ENCODE measurements at places on chromosomes 4 and X.

DNA sequence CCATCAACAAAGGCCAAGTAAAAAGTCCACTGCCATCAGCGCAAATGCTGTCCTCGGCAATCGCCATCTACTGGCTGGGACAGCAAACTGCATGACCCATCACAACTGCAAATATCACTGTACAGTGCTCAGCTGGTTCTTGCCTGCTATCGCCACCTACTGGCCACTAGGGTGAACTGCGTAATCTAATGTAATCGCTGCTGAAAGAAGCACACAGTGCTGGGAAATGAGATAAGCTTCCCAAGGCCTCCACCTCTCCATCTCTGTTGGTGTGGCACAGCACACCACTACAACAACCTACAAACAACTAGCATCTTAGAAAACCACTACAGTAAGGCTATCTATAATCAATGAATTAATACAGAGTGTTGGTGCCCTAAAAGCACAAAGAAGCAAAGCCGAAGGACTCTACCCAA lies 298.3 kb downstream of the TEX13A start:
- H3K4me1 ChIP-seq = no peaks in the 10 kb centered on the region
- no peaks in the 10 kb centered on the region for H3K27me3 ChIP-seq
- no peak overlapping the region for H3K4me3 ChIP-seq
- peak; percentile 53 for DNase-seq
- H3K27ac ChIP-seq = no peak overlapping the region

GRCh38 chrX:53287493-53288138 lies 6.2 kb upstream of the IQSEC2 start:
- H3K27ac ChIP-seq = peak overlapping the region; percentile 73
- H3K4me1 ChIP-seq = peaks cover 21% of the 10 kb centered on the region
- H3K36me3 ChIP-seq = no peaks in the 10 kb centered on the region
- H3K27me3 ChIP-seq = peaks cover 3% of the 10 kb centered on the region
- H3K4me3 ChIP-seq = peak overlapping the region; percentile 66
- DNase-seq = peak; percentile 15

GRCh38 chr4:6763330-6763851 lies 19.1 kb upstream of the KIAA0232 start:
- no peak overlapping the region for H3K4me3 ChIP-seq
- peaks cover 19% of the 10 kb centered on the region for H3K4me1 ChIP-seq
- DNase-seq = no peak
- no peaks in the 10 kb centered on the region for H3K27me3 ChIP-seq
- H3K36me3 ChIP-seq = no peaks in the 10 kb centered on the region

DNA sequence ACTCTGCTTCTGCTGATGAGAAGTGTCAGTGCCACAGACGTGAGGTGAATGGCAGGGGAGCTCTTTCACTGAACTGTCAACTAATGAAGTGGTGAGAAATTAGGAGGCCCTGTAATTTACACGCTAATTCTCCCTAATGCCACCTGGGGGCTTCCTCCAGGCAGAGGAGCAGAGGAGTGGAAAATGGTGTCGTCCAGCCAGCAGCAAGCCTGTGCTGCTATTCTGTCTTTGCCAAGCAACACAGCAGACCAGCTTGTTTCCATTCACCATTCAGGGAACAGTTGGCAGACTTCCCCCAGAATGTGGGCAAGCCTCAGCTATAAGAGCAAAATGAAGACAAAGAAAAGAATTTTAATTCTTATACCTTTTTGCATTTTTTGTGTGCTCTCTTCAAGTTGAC lies 245.2 kb upstream of the TET2 start:
- H3K4me1 ChIP-seq = peaks cover 15% of the 10 kb centered on the region
- H3K27ac ChIP-seq = no peak overlapping the region
- H3K36me3 ChIP-seq = peaks cover 7% of the 10 kb centered on the region
- H3K27me3 ChIP-seq = no peaks in the 10 kb centered on the region

GRCh38 chr4:3257556-3258482 lies 8.9 kb downstream of the MSANTD1 start:
- no peak overlapping the region for H3K4me3 ChIP-seq
- no peak for DNase-seq
- no peaks in the 10 kb centered on the region for H3K27me3 ChIP-seq
- H3K27ac ChIP-seq = no peak overlapping the region
- H3K4me1 ChIP-seq = no peaks in the 10 kb centered on the region

DNA sequence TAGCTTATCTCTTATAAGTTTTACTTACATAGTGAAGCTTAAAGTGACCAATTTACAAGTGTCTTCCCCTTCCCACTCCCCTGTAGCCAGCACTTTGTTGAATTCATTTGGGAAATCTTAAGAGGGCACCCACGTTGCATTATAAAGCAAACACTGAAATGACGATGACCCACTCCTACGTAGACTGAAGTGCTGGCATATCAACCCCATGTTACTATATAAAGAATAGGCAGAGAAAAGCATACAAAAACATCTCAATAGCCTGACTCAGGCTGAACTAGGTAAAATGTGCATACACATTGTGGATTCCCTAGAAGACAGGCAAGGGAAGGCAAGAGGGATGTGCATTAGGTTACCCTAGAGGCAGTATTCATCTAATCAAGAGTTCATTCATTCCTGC lies 313.4 kb downstream of the TENM3 start:
- no peak overlapping the region for H3K27ac ChIP-seq
- H3K4me1 ChIP-seq = no peaks in the 10 kb centered on the region
- no peaks in the 10 kb centered on the region for H3K36me3 ChIP-seq

GRCh38 chr4:119629142-119629471 lies 503 bp upstream of the PDE5A start:
- H3K27me3 ChIP-seq = peaks cover 27% of the 10 kb centered on the region
- peak overlapping the region; percentile 76 for H3K4me3 ChIP-seq
- no peak for DNase-seq
- peaks cover 18% of the 10 kb centered on the region for H3K4me1 ChIP-seq

GRCh38 chr4:151472711-151473110 lies 63.7 kb downstream of the FHIP1A start:
- no peak overlapping the region for H3K4me3 ChIP-seq
- H3K27me3 ChIP-seq = peaks cover 9% of the 10 kb centered on the region
- no peaks in the 10 kb centered on the region for H3K36me3 ChIP-seq
- no peak overlapping the region for H3K27ac ChIP-seq
- DNase-seq = no peak
- no peaks in the 10 kb centered on the region for H3K4me1 ChIP-seq

DNA sequence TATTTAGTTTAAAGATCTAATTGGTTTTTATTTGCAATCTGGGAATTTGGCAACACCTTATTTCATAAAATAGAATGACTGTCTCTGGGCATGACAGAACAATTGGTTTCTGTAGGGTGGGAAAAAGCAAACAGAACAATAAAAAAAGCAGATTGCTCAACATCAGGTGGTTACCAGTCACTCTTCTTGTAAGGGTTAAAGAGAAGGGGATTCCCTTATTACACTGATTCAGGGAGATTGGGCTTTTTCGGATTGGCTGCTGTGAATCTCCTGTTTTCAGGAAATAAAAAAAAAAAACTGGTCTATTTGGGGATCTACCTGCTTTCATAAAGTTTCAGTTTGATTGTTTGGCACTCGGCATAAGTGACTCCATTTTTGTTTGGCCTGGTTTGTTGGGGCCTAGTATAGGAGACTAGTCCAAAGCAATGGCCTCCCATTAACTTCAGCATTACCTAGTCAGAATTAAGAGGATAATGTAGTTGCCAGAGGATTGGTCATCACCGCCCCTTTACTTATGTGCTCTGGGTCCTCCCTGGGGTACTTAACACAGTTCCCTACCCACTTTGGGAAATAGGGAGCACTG lies 380.5 kb downstream of the IDS start:
- no peaks in the 10 kb centered on the region for H3K4me1 ChIP-seq
- no peak for DNase-seq
- H3K27ac ChIP-seq = no peak overlapping the region
- H3K4me3 ChIP-seq = no peak overlapping the region
- H3K27me3 ChIP-seq = no peaks in the 10 kb centered on the region

- no peak overlapping the region for H3K27ac ChIP-seq
- H3K27me3 ChIP-seq = no peaks in the 10 kb centered on the region
Measured at GRCh38 chr4:109410776-109411175, 22.8 kb upstream of the SEC24B start.

DNA sequence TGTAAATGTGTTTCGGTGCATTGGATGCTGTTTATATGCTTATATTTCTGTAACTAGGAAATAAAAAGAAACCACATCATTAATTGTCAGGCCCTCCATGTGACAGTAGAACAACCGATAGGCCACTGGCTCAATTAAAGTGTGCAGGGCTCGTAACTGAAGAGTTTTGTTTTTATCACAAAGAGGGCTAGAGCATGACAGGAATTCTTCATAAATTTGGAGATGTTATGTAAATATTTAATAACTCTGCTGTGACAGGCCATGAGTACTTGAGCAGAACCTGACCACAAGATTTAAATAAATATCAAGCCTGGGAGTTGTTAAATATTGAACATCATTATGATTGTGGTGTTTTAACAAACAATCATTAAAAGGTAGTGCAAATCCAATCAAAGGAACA lies 55.9 kb downstream of the MID1 start:
- H3K27ac ChIP-seq = no peak overlapping the region
- no peaks in the 10 kb centered on the region for H3K36me3 ChIP-seq
- H3K27me3 ChIP-seq = no peaks in the 10 kb centered on the region
- no peak for DNase-seq
- no peaks in the 10 kb centered on the region for H3K4me1 ChIP-seq
- H3K4me3 ChIP-seq = no peak overlapping the region

- no peak overlapping the region for H3K4me3 ChIP-seq
- H3K4me1 ChIP-seq = no peaks in the 10 kb centered on the region
Measured at GRCh38 chrX:22686138-22686541, 313.6 kb upstream of the DDX53 start.

All from activated naive CD8-positive, alpha-beta T cell treated with anti-CD3 and anti-CD28 coated beads for 36 hours (primary cell).